Activated CD4-positive, CD25-positive, alpha-beta regulatory T cell treated with anti-CD3 and anti-CD28 coated beads, Interleukin-2, amount 50 U/mL, for 24 hours (primary cell): ENCODE measurements at places on chromosomes 13 and 19.

DNA sequence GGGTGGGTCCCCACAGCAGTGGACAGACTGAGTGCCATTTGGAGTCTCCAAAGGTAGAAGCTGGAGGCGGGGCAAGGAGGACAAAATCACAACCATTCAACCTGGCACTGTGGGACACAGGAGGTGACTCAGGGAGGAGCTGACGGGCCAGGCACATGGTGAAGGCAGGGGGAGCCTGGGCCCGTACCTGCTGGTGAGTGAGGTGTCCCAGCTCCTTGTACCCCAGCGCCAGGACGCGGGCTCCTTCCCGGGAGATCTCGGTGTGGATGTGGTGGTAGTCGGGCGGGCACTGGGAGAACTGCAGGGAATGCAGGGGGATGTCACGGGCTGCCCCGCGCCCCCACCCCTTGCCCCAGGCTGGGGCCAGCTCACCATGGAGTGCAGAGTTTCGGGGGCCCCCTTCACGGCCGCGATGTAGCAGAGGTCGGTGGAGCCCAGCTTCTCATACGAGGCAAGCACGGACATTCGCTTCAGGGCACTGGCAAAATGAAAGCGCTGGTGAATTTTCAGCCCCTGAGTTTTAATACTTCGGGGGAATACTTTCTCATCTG is 9.8 kb downstream of the ATP13A1 start:
- ATAC-seq, result no peak

- peak; percentile 79 for ATAC-seq
These were observed 232.9 kb downstream of the FOXO1 start for GRCh38 chr13:40433577-40433976.

GRCh38 chr19:47427241-47428176 is 8.2 kb upstream of the MEIS3 start:
- peak; percentile 58 for ATAC-seq

- peak; percentile 38 for ATAC-seq
These were observed 25.0 kb downstream of the ERCC5 start for GRCh38 chr13:102870677-102871415.

- ATAC-seq, result no peak
These were observed 16.4 kb downstream of the VAV1 start for GRCh38 chr19:6788896-6789295.

- no peak for ATAC-seq
These were observed 38.7 kb downstream of the ZIC5 start for GRCh38 chr13:99932912-99933311.

DNA sequence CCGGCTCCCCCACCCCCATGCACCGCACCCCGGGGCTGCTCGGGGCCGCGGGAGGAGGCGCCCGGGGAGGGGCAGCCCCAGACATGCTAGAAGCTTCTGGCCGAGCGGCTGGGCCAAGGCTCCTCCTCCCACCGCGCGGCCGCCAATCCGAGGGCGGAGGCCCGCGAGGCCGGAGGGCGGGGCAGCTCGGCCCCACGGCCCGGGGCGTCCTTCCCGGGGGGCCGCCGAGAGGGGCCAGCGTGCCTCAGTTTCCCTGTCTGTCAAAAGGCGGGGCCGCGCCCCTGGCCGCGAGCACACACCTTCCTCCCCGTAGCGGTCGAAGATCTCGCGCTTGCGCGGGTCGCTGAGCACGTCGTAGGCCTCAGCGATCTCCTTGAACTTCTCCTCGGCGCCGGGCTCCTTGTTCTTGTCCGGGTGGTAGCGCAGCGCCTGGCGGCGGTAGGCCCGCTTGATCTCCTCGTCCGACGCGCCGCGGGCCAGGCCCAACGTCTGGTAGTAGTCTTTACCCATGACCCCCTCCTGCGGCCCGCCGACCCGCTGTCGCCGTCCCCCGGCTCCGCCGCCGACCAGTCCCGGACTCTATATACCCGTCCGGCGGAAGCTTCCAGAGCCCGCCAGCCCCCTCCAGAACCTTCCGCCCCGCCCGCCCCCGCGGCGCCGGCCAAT is at the start of gene DNAJB1:
TSS of gene DNAJB1 (minus strand) at position 558 of the 666 bp plus-strand sequence. CDS start at position 510, 48 bp downstream.
- peak; percentile 65 for ATAC-seq

GRCh38 chr13:52949742-52950141 is 78.9 kb upstream of the OLFM4 start:
- no peak for ATAC-seq

DNA sequence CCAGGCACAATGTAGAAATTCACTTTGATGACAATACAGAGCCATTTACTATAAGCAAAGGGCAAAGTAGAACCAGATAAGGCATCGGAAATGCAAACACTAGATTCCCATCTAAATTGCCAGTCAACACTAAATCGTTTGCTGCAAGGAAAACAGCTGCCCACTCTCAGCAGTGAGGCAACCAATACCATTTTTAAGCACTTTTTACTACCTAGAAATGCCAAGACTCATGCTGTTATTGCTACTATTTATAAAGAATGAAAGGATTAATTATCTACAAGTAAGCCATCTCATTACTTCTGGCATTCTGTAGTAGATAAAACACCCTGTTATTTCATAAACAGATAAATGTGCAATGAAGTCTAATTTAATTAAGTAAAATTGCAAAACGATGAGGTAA is 422.0 kb downstream of the FGF14 start:
- no peak for ATAC-seq

- ATAC-seq, result no peak
These were observed 16.5 kb upstream of the ZNF8 start for GRCh38 chr19:58261968-58262921.

- no peak for ATAC-seq
These were observed 789.8 kb upstream of the SLITRK5 start for GRCh38 chr13:86881390-86881789.

GRCh38 chr19:42293540-42293939 is 8.4 kb upstream of the PRR19 start:
- ATAC-seq, result no peak
